ENCODE measurements at places on chromosomes 5 and 9.
A peak's percentile ranks its signal among the peaks of the same experiment; 100 is the strongest.

GRCh38 chr5:174724484-174725260 is at the start of gene MSX2:
TSS of gene MSX2 (plus strand) at chr5:174724582. CDS start at chr5:174724660, 78 bp downstream.
- peak; percentile 91 for DNase-seq

DNA sequence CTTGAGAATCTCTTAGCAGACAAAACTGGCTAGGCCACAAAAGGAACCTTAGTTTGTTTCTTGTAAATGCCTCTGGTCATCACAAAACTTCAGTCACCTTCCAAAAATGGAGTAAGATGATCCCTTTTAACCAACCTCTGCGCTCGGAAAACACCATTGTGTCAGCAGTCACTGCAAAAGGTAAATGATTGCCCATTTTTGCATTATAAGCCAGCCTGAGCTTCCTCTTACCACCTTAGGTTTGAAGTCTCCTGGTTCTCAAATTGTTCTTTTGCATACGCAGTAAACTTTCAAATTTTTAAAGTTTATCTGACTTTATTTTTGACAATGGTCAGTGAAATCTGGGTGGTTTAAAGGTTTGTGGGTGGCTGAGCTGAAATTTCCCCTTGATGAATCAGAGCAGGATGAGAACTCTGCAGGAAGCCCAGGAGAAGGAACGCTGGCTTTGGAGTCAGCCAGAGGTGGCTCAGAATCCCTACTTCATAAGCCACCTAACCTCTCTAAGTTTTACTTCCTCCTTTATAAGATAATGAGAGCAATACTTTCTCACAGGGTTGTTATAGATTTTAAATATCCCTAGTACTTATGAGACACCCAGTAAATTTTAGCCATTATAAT is 131.4 kb downstream of the MED10 start:
- no peak for DNase-seq

DNA sequence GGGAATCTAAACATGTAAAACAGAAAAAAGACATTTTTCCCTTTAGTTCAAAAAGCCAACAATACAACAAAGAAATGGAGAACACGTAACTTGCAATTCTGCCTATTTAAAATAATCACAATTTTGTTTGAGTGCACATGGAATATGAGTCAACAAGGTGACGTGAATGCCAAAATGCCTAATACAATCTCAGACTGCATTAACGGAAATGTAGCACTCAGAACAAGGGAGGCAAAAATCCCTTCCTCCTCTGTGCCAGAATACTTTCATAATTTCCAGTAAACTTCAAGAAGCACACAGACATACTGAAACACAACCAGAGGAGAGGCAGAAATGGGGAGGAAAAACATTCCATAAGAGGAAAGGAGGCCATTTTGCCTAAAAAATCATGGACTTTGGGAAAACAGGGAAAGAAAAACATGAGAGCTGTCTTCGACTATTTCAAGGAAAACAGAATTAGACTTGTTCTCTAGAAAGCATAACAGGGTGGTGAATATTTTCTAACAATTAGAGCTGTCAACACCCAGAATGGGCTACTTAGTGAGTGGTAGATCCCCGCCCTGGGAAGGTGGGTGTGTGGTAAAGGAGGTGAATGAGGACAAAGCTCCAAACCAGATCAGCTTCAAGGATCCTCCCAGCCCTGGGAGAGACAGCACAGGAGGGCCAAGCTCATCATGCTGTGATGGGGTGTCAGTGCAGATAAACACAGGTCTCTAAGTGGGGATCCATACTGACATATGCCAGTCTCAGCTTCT is 48.2 kb downstream of the ABCA1 start:
- no peak for DNase-seq

DNA sequence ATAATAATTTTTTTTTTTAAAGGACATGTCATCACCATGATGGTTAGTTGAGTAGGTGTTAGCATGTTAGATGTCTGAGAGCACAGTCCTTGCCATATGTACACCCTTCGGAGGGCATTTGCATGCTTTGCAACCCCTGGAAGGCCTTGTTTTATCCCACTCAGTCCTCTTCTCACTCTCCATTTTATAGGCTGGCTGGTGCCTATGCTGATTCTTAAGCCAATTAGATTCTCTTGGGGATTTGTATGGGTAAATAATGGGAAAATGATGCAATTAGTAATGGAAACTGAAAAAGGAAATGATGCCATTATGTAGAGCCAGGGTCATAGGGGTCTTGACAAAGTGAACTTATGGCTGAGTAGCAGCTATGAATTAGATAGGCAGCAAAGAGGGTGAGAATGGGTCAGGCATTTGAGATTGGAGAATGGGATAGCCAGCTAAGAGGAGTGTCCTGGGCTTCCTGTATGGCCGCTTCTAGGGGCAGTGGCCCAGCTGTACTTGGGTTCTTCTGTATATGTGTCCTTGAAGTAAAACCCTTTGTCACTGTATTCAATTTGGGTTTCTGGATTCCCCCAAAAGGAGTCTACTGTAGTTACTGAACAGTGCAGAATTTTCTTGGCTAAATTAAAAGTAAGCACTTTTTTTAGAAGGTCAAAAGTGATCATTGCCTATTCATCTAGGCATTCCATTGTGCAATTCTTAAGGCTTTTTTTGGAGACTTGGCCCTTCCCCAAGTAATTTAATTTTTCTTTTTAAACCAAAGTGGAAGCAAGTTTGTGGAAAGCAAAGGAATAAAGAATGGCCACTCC is 31.6 kb downstream of the LRRTM2 start:
- no peak for DNase-seq

- no peak for DNase-seq
Measured at GRCh38 chr9:5553211-5553610, 42.9 kb downstream of the PDCD1LG2 start.

GRCh38 chr9:132594412-132594811 is 12.0 kb downstream of the BARHL1 start:
- no peak for DNase-seq

DNA sequence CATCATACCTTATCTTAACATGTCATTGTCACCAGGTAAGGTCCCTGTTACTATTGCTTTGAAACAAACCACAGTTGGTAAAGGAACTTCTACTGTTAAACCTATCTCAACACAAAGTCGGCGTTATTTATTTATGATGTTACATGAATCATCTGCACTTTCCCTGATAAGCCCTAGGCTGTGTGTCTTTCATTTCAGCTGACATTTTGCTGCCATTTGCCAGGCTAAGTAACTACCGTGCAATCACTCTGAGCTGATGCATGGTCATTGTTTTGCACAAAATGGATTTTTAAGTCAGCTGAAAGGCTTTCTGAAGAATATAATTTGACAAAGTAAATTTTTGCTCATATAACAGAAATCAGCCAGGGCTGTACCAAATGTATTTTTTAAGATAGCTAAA is 546.5 kb downstream of the ZNF608 start:
- DNase-seq = no peak

- no peak for DNase-seq
Measured at GRCh38 chr9:26339796-26340195, 552.8 kb downstream of the CAAP1 start.

- no peak for DNase-seq
Measured at GRCh38 chr9:133375116-133375723, 640 bp downstream of the SURF4 start.

DNA sequence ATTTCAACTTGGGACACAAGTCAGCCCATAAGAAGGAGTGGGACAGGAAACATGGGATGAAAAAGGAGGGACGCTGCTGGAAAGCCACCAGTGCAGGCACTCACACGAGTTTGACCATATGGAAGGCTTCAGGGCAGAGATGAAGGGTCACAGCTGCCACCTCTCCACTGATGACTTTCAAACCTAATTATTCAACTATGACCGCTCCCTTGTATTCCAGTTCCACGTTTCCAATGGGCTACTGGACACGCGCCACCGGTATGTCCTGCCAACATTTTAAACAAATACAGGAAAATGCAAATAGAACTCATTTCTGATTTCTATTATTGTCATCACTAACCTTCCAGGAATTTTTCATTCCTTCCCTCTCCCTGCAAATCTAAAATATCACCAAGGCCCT is 134.7 kb downstream of the SLC1A3 start:
- DNase-seq = no peak

GRCh38 chr5:56457887-56458812 is 225.0 kb upstream of the ANKRD55 start:
- DNase-seq = peak; percentile 79

DNA sequence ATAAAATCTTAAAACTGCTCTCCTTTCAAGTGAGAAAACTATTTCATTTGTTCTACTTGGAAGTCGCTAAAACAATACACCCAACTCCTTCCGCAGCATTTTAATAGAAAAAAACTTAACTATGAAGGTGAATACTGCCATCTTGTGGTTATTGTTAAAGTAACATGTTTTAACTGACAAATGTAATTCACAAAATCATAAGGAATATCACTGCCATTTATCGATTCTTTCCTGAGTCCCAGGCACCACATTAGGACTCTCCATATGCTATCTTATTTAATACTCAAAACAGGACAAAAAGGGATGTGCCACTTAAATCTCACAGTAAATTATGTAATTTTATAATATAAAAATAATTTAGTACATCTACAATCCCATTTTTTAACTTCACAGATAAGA is 130.5 kb upstream of the ITGA1 start:
- DNase-seq = no peak

DNA sequence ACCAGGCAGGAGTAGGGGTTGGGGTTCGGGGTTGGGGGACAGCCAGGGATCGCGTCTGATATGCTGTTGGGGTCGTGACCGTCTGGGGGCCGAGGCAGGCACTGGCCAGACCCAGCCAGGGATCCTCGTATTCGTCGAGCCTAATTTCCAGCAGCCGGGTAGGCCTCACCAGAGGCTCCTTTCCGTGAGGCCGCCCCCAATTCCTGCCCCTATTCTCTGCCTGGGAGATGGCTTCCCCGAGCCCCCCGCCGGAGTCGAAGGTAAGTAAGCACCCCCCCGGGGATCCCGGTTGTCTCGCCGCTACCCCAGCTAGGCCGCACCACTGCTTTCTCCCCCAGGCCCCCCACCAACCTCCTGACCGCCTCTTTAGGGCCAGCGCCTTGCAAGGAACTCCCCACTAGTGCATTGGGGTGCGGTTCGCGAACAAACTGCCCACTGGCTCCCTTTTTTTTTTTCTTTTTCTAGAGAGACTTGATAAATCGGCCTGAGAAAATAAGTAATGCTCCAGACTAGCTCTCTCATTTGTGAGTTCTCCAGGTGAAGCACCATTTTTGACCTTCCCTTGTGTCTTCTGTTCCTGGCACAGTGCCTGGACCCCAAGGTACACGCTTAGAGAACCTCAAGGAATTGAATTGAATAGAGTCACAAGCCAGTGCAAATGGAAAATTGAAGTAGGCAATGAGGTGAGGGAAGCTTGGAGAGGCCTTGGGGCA is 435 bp downstream of the ZNF189 start:
- no peak for DNase-seq

DNA sequence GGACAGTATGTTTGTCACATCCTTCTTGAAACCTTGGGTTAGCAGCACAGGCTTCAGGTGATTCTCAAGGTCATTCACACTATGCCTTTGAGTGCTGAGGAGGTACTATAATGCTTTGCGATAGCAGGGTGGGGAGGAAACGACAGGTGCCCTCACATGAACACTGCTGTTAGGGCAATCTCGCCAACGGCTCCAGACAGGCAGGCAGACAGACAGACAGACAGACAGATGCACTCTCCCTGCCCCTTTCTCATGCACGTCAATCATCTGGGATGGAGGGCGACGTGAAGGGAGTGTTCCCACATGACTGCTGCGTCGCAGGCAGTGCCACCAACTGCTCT is 82.9 kb downstream of the RAPGEF1 start:
- DNase-seq = no peak

GRCh38 chr9:13485068-13485596 is 205.6 kb upstream of the MPDZ start:
- DNase-seq = peak; percentile 56

GRCh38 chr5:159057996-159058395 is 41.7 kb downstream of the EBF1 start:
- DNase-seq = no peak

DNA sequence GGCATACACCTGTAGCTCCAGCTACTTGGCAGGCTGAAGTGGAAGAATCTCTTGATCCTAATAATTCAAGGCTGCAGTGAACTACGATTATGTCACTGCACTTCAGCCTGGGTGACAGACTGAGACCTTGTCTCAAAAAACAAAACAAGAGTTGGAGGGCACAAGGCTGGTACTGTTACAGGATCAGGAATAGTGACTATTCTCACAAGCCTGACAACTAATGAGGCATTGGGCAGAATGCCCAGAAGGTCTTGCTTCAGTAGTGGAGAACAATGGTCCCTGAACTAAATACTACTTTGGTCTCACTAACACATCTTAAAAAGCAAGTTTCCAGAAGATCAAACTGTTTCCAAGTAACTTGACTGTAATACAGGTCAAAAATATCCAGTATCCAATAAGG is 182.9 kb upstream of the RFX3 start:
- no peak for DNase-seq

DNA sequence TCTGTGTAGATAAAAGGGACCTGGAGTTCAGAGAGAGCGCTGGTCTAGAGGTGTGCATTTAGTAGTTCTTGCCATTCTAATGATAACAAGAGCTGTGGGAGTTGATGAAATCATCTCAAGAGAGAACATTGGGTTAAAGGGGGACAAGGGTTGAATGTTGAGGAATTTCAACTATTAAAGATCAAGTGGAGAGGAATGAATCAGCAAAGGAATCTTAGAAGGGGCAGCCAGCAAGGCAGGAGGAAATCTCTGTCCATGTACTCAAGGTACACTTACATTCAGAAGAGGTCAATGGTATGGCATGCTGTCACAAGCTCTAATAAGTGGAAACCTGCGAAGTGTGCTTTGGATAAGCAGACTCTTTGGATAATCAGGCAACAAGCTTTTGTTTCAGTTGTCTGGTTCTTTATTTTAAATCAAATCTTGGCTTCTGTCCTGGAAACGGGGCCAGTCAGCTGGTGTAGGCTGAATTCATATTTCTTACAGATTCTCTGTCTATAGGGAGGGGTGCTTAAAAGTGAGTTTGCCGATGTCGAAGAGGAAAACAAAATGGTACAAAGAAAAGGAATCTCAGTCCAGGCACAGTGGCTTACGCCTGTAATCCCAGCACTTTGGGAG is 320.5 kb upstream of the CD180 start:
- no peak for DNase-seq

GRCh38 chr5:179222246-179223017 is 122.8 kb downstream of the ADAMTS2 start:
- peak; percentile 12 for DNase-seq

GRCh38 chr5:123207081-123207537 is 118.1 kb downstream of the PRDM6 start:
- no peak for DNase-seq

GRCh38 chr5:17966640-17967402 is 332.6 kb downstream of the TAF11L14 start:
- DNase-seq = no peak

DNA sequence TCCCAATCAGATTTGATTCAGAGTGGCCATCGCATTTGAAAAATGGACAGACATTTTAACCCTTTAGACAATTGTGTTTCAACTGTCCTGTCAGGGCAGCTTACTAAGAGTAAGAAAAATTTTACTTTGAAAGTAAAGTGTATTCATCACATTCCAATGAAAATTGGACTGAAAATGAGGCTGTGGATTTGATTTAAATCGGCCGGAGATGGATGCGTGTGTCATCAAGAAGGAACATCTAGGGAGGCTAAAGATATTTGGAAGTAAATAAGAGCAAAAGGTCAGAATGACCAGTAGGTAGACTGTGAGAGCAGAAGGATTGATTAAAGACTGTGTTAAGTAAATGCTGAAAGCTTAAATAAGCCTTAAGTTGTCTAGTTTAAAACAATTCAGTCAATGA is 1.5 kb downstream of the ZCCHC7 start:
- DNase-seq = no peak

GRCh38 chr5:117792476-117792875 is 1195.9 kb downstream of the DTWD2 start:
- DNase-seq = no peak

GRCh38 chr5:132019857-132020555 is 8.5 kb upstream of the ACSL6 start:
- DNase-seq = no peak
